ENCODE measurements at places on chromosomes 1 and 21. TPM values are rescaled to one million over a fixed set of nuclear protein-coding genes. Genes with fewer than 3 reads are reported as not detected.

GRCh38 chr21:33290441-33290840, 24.3 kb downstream of the IL10RB start:
- DNase-seq: no peak

The SPATA45 gene
- polyA plus RNA-seq: 0.38 TPM

DNA sequence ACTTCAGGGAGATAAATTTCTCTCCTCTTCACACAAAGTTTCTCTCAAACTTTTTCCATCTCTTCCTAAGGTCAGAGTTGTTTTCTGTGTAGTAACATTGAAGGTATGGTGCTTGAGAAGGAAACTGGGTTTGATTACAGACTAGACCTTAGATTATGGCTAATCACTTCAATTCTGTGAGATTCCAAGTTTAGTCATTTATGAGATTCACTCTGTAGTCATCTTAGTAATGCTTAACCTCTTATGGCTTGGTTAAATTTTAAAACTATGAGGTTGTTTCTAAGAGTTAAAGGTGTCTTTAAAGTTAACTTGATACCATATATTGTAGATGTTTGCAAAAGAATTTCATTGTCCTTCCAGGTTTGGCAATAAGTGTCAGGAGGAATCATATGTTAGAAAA, 1092.2 kb downstream of the KCNT2 start:
- DNase-seq: no peak

DNA sequence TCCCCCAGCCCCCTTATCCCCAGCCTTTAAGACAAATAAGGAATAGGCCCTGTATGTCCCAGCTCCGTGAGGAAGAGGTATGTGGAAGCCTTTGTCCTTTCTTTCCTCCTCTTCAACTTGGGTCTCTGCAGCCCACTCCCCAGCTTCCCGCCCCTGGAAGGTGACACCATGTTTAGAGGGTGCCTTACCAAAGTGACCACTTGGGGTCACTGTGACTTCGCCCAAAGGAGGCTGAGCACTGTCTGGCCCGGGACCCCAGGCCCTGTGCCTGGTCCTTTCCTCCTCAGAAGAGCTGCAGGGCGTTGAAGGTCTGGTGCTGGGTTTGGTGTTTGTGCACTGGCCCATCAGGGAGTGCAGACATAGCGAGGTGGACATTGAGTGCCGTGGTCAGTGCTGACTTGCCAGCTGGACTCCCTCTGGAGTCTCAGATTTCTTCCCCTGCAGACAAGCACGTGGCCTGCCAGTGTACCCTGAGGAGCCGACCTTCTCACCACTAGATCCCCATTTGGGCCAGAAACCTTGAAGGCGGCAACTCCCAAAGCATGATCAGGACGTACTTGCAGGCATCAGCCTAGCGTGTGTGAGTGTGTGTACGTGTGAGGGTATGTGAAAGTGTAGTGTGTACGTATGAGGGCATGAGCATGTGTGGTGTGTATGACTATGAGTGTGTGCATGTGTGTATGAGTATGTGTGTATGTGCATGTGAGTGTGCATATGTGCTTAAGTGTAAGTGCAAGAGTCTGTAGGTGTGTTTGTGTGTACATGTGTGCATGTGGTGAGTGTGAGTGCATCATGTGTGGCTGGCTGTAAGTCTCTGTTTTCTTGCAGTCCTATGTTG, 181.4 kb upstream of the KIAA0040 start:
- no peak for DNase-seq

DNA sequence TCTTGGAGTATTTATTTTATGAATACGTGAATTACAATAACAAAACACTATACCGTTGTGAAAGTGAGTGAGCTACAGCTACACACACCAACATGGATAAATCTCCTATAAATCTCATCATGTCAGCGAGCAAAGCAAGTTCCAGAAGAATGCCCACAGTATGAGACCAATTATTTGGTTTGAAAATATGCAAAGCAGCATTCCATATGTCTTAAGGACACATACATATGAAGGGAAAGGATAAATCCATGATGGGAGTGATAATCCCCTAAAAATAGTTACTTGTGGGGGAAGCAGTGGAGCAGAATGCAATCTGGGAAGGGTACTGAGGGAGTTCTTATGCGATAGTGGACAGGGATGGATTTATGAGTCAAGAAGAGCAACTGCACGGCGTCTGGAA, 261.3 kb downstream of the DISC1 start:
- DNase-seq: no peak

GRCh38 chr1:201888282-201889089, at the start of gene SHISA4:
TSS of gene SHISA4 (plus strand) at chr1:201888898. CDS start at chr1:201888995, 97 bp downstream.
- DNase-seq: peak; percentile 88

- no peak for DNase-seq
Measured at GRCh38 chr1:9849691-9850441, 26.1 kb upstream of the CLSTN1 start.

GRCh38 chr1:239587066-239587465, 200.7 kb downstream of the CHRM3 start:
- no peak for DNase-seq

The MEX3A gene
- 0.17 TPM for polyA plus RNA-seq

DNA sequence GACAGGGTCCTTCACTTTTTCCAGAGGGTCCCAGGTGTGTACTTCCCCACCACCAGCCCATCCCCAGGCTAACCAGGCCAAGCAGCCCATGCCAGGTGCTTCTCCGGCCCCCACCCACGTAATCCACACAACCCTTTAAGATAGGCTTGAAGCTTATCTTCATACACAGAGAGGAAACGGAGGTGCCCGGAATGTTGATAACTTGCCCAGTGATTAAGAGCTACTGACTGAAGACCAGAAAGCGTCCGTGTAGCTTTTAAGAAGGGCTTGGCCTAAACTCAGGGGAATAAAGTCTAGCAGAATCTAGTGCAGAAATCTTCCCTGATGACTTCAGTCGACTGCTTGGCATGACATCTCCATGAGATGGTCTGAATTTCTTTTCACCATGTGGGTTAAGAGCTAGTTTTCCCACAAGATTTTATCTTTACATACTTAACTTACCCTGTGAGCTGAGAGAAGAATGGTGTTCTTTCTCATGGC, 138.7 kb downstream of the GALNT2 start:
- DNase-seq: no peak

The BMP8A gene
- polyA plus RNA-seq: 0.08 TPM

DNA sequence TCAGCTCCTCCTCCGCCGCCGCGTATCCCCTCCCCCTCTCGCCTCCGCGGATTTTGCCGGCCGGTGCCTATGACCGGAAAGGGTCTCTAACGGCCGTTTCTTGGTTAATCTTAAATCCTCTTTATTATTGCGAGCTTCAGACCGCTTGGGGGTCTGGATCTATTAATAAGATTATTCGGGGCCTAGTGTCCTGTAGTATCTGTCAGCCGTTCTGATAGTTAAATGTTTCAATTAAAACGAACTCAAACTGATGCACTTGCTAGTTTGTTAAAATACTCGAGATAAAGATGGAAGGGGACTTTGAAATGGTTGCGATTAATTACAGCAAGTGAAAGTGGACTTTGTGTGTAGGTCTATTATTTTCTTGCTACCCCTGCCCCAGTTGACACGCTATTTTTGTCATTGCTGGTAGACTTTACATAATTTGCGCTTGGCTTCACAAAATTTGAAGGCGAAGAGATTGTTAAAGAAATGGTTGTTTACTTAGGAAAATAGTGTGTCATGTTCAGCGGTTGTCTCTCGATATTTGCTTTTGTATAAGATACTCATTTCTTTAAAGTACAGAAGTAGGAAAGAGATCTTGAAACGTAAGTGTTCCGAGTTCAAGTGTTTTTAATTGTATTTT, 779 bp downstream of the SON start:
- peak; percentile 94 for DNase-seq

- no peak for DNase-seq
Measured at GRCh38 chr1:4379451-4380175, 274.8 kb upstream of the AJAP1 start.

DNA sequence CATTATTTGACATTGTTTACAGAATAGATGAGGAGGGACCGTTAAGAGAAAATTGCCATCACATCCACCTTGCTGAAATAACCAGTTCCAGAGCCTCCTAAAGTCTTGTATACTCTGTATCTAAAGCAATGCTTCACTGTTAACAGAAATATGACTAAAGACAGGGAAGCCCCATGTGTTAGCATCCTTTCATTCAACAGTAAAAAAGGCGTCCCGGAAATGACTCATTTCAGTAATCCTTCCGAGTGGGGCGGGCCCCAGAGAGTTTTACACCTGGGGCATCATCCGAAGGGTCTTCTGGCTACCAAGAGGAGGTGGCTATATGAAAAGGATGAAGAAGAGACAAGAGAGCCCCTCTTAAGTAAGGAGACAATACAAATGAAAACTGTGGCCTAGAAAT, 227.2 kb downstream of the SLC45A1 start:
- no peak for DNase-seq

The SPRR2G gene
- not detected for polyA plus RNA-seq

- DNase-seq: no peak
Measured at GRCh38 chr1:175124861-175125260, 57.2 kb downstream of the TNN start.

The NPPB gene
- 0.57 TPM for polyA plus RNA-seq

DNA sequence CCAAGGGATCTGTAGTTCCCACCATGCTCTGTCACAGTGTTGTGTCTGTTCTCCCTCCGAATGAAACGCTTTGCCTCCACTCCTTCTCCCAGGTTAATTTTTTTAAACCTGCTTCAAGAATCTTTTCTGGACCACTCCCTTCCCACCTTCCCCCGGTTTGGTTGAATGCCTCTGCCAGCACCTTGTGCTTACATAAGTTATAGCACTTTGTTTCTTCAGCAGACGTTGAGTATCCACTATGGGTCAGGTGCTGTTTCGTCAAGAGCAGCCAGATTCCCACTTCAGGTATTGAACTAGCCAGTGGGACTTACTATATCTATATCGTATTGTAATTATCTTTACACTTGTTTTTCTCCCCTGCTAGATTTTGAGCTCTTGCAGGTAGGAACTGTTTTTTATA, 27.6 kb downstream of the TTF2 start:
- DNase-seq: no peak

- DNase-seq: no peak
Measured at GRCh38 chr1:199612976-199613774, 414.3 kb upstream of the NR5A2 start.

The VHLL gene
- not detected for polyA plus RNA-seq

GRCh38 chr1:228045871-228046270, 36.6 kb upstream of the ARF1 start:
- peak; percentile 47 for DNase-seq

The ADAM30 gene
- polyA plus RNA-seq: not detected

- DNase-seq: no peak
Measured at GRCh38 chr1:159752135-159752580, 28.6 kb upstream of the DUSP23 start.

The ADGRL2 gene
- polyA plus RNA-seq: 5.4 TPM

The AVPR1B gene
- polyA plus RNA-seq: not detected

DNA sequence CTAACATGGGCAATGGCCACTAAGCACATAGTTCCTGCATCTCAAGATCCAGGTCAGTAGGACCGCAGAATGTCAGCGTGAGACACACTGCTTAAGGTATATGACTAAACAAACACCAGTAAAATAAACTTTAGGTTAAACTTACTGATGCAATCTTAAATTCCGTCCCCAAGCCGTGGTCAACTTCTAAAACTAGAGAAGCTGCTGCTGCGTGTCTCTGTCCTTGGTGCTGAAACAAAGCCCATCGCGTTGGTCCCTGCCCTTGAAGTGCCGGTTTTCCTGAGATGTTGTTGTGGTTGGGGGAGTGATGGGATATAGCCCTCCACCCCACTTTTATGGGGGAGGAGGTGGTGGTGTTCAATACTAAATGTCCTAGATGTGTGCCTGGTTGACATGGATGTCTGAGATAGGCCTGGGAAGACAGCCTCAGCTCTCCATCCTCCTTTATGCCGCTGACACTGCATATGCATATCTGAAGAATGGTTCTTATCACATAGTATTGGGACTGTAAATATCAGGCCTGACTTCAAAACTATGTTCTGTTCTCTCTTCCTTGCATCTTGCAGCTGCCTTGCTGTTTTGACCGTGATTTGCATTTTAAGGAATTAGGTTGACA, 72.0 kb upstream of the KCNA3 start:
- DNase-seq: no peak

DNA sequence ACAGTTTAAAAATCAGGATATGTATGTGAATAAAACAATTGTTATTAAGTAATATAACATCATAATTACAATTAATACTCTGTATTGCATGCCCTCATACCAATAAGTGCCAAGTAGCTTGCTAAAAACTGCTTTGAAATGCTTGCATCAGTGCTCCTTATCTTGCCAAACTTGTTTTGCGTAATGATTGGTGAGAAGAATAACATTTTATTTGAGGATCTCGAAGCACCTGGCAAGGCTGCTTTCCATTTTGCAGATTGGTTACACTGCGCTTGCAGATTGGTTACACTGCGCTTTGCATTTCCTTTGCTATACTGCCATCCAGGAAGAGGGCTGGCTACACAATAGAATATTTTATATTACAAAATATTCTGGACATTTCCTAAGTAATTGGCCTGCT, 1.7 kb upstream of the PBX1 start:
- DNase-seq: no peak

The CCT3 gene
- polyA plus RNA-seq: 113 TPM

DNA sequence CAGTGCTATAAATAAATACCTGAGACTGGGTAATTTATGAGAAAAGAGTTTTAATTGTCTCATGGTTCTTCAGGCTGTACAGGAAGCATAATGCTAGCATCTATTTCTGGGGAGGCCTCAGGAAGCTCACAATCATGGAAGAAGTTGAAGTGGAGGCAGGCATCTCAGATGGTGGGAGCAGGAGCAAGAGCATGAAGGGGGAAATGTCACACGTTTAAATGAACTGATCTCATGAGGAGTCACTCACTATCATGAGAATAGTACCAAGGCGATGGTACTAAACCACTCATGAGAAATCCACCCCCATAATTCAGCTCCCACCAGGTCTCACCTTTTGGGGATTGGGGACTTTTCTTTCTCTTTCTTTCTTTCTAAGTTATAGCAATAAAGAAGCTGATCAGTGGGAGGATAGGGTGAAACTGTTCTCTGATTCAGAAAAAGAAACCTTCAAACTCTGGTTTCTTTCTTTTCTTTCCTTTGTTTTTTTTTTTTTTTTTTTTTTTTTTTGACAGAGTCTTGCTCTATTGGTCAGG, 17.1 kb upstream of the SPAG17 start:
- no peak for DNase-seq

The C1orf210 gene
- not detected for polyA plus RNA-seq

The CCDC185 gene
- polyA plus RNA-seq: not detected

All from spleen (tissue), 13 donors.